KG1 (cell line): ENCODE measurements at places on chromosomes 16 and 17.

- DNase-seq = no peak
Measured at GRCh38 chr17:17729620-17730249, 48.5 kb downstream of the RAI1 start.

GRCh38 chr17:58200024-58200633, 7.6 kb downstream of the EPX start:
- no peak for DNase-seq

DNA sequence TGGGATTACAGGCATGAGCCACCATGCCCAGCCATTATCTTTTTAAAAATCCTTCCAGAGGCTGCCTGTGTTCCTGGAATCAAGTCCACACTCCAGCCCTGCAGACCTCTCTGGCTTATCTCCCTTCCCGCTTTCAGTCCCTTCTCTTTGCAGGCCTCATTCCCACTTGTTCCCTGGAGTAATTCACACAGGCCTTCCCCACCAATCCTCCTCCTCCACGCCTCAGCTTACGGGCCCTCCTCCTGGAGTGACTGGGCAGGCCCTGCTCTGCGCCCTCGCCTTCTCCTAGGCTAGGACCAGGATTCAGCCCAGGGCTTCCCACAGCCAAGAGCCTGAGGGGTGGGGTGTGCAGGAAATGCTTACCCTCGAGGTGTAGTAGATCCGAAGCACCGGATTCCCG, 2.8 kb downstream of the CDIPT start:
- DNase-seq = no peak

- no peak for DNase-seq
Measured at GRCh38 chr16:85718682-85719081, 29.9 kb upstream of the GINS2 start.
